RPMI7951 (cell line): ENCODE measurements at places on chromosomes 6 and 20.

DNA sequence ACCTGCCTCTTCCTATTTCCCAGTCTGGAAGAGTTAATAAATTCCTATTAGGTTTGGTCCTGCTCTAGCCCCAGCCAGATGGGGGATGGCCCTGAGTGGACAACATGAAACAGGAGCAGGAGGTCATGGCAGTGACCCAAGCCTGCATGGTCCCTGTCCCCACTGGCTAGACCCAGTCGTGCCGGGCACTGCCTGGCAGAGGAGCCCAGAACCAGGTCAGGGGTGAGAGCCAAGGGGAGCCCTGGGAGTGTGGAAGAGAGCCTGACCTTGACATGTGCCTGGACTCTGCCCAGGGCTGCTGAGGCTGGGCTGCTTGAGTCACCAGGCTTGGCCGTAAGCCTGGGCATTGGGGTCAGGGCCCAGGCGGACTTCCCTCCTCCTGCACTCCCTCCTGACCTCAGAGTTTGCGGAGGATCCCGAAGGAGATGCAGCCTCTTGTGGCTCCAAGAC is 3.6 kb downstream of the AVP start:
- DNase-seq: peak; percentile 82

DNA sequence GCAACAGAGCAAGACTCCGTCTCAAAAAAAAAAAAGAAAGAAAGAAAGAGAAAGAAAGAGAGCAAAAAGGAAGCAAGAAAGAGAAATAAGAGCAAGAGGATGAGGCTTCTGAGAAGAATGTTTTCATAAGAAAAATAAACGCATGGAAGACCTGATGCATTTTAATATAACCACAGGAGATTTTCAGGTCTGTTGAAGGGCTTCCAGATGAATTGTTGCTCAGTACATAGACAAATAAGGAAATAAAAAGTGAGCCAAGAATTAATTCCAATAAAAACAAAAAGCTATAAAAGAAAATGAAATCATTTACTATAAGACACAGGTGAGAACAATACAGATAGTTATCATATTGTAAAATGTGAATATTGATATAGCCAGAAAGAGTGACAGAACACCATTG is 43.5 kb downstream of the PERP start:
- no peak for DNase-seq

DNA sequence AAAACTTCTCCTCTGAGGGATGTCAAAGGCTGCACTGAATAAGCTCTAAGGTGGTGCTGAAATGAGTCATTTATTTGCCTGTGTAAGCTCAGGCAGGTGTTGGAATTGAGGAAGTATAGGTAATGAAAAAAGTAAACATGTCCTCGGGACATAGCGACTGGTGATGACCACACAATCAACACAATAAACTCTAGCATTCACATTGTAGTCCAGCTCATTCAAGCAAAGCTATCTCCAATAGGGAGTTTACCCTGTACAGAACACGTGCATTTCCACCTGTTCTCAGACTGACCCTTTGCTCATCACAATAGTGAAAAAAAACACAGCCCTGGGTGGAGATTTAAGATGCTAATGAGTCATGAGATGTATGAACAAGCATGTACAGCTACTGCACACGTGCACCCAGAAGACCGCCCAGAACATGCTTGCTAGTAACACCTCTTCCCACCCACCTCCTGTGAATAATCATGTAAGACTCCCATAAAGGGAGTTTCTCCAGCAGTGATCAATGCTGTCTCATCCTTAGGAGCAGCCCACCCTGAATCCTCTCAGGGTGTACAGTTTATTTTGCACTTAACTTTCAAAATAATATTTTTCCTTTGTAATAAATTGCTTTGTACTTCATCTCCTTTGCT is 33.0 kb upstream of the POU5F1 start:
- DNase-seq: peak; percentile 70

DNA sequence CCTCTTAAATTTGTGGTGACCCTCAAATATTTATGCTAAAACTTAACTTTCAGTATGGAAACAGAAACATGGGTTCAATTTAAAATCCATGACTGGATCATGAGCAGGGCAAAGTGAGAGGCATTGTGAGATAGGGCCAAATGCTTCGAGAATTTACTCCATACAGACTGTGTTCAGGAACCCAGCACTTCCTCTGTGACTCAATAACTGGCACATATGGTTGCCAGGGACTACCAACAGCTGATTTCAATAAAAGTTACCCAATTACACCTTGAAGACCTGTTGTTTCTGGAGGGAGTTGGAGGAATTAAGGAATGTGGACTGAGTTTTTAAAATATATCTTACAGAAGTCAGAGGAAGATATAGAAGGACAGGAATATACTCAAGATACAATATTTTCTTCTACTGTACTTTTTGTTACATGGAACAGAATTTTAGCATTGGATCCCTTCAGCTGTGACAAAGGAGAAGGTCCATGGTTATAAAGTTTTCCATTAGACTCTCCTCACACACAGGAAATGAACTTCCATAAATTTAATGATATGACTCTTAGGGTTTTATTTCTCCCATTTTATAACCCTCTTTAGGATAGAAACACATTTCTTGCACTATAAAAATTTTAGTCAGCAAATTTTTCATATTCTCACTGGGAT is 258.5 kb downstream of the KHDC1L start:
- DNase-seq: no peak
